IPS DF 6.9 (cell line): ENCODE measurements at places on chromosomes 5 and 9.

- no peak for DNase-seq
These were observed 131.1 kb downstream of the CHSY3 start for GRCh38 chr5:130035388-130035787.

GRCh38 chr9:75146229-75146628 lies 57.9 kb downstream of the OSTF1 start:
- no peak for DNase-seq

GRCh38 chr5:20335978-20336377 lies 348.0 kb upstream of the CDH18 start:
- no peak for DNase-seq

DNA sequence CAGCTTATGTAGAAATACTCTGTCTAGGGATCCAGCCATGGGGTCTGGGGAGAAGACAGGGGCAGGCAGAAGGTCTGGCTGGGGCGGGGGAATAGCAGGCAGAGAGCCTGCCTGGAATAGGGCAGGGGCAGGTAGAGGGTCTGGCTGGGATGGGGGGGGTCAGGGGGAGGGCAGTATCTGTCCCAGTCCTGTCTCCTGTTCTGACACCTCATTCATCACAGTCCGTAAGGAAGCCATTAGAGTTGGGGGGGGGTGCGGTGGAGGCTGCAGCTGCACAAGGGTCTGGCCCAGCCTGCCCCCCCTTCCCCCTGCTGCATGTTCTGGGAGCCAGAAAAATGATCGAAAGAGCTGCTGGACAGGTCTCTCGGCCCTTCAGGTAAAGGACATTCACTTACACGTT lies 32.6 kb downstream of the CNTFR start:
- DNase-seq, result no peak

GRCh38 chr5:32461441-32462120 lies 17.0 kb upstream of the ZFR start:
- DNase-seq, result no peak

DNA sequence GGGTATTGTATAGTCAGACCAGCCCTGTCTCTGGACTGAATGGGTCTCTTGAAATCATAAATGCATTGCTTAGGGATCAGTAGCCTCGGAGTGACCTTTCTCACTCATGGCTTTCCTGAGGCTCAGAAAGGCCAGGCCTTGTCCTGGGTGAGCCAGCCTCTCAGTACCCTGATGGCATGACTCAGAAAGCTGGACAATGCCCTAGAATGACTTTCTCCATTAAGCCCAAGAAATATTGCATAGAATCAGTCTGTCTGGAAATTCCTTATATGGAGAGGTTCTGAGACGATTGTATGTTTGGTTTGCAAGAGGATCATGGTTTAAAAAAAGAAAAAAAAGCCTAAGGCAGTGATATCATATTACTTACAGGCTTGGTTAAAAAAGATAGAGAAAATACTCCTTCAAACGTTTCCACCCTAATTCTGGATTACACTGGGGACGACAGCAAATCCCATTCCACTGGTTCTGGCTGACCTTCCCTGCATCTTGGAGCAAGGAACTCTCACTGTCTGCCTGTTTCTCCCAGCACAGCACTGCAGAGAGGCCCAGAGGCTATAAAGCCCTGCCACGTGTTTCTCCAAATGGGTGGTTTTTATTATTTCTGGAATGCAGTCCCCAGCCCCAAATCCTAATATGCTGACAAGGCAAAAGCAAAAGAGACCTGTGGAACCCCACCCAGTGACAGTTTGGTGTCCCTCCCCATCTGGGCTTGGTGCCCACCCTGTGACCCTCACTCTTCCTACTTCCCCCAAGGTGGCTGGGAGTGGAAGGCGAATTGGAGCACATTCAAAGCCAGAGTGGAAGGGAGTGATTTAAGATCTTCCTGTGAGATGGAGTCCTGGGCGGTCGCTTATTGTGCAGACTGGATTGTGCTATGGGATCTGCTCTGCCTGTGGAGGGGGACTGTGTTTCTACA lies 34.4 kb downstream of the MAP1B start:
- DNase-seq, result no peak

- DNase-seq, result no peak
These were observed 40.7 kb downstream of the CNTRL start for GRCh38 chr9:121115466-121115865.

DNA sequence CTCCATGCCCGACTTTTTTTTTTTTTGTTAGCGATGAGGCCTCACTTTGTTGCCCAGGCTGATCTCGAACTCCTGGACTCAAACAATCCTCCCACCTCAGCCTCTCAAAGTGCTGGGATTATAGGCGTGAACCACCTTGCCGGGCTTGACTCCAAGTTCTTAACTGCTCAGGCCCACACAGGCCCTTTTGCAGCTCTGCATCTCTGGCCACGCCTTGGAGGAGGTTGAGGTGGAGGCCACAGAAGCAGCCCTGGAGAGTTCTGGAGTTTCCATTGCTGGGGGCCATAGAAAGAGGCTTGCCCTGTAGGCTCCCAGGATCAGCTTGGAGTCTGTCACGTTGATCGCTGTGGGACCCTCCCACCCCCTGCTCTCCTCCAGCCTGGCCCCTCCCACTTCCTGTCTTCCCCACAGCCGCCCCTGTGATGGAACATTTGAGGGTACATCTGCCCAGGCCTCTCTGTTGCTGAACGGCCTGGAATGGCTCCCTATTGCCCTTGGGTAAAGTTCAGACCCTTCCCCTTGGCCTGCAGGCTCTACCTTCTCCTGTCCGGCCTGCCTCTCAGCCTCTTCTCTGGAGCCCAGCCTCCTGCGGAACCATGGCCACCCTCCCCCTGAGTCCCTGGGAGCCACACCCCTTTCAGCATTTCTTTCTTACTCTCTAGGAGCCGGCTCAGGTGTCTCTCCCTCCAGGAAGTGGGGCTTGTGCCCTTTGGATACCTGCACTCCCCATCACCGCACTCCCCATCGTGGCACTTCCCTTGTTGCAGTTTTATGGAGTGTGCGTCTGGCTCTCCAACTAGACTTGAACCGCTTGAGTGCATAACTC lies 30.4 kb upstream of the IER5L start:
- DNase-seq, result peak; percentile 81

- DNase-seq, result no peak
These were observed 297.1 kb upstream of the C9orf72 start for GRCh38 chr9:27870404-27870803.

- DNase-seq, result no peak
These were observed 26.8 kb upstream of the CSF1R start for GRCh38 chr5:150113047-150113744.

- no peak for DNase-seq
These were observed 338.2 kb upstream of the ITGA1 start for GRCh38 chr5:52449516-52449915.

GRCh38 chr9:123865226-123866000 lies 64.5 kb downstream of the DENND1A start:
- no peak for DNase-seq

DNA sequence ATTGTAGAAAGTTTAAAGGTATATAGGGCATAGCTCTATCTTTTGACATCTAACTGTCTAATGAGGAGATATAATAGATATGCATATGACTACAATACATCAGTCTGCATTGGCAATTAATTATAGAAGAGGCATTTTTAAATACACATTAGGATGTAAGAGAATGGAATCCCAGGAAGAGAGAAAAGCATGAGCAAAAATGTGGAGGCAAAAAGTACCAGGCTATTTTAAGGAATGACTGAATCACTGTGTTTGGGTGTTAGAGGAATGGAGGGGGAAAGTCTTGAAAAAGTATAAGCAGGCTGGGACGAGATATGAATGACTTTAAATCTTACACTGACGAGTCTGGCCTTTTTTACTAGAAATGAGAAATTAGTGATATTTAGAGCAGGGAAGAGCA lies 138.4 kb upstream of the ZNF462 start:
- no peak for DNase-seq

DNA sequence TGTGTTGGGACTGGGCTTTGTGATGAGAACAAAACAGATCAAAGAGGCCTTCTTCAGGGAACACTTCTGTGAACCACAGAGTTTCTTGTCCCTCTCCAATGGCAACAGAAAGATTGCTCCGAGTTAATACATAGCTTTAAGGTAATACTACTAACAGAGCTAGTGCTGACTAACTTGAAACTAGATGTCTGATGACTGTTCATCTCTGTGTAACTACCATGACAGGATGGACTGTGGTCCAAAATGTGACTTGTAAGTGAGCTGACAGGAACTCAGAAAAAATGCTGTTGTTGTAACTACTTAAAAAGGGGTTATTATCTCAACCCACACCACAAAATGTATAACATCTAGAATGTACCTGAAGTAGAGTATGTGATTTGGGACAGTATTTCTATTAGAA lies 630.2 kb upstream of the DMAC1 start:
- no peak for DNase-seq

DNA sequence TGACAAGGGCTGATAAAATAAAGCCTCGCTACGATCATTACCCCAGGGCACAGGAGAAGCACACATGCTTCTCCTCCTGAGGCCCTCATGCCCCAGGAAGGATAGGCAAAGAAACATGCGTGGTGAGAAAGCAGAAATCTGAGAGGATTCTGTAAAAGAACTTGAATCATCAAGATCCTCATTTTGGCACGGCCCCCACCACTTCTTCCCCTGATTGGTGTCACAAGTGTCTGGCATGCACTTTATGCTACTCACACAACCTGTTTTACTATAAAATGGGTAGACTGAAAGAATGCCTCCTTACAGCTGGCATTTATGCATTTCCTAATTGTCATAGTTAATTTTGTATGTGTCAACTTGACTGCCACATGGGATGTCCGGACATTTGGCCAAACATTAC lies 32.1 kb downstream of the PCA3 start:
- DNase-seq, result no peak

DNA sequence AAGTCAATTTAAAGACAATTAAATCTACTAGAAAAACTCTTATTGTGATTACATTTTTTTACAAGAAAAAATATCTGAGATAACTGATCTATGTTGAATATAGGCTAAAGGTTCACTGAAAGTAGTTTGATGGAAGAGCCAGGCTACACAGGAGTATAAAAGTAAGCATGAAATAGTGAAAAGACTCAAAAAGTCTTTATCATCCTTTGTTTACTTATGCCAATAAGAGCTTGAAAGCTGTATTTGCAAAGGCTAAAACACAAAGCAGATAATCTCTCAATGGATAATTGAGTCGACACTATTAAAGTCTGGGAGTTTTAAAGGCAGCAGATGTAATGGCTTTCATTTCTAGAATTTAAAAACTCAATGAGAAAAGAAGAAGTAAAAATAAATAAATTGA lies 42.0 kb downstream of the SSBP2 start:
- DNase-seq, result no peak

DNA sequence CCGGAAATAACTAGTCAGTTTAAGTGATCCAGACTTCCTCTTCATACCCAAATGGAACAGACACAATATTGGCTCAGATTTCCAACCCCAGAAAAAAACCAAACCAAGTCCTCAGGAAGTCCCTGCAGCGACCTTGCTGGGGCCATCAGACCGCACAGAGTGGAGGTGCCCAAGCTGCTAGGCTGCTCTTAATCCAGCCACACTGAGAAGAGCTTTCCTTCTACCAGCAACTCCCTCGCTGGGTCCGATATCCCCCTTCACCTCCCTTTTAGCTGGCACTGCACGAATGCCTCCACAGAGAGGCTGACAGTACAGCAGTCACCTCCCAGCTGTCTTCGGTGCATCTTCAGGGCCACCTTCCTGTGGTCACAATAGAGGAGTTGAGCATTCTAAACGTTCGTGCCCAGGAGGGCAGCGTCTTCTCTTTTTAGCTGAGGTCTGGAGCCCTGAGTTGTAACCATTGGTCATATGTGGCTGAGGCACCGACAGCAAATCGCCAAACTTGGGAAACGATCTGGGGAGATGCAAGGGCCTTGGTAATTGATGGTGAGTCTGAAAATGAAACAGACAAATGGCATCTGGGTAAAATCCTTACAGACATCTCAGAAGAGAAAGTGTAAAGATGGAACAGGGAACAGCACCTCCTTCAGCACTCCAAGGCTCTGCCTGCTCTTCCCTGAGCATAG lies 5.7 kb downstream of the NAIF1 start:
- DNase-seq, result no peak

- no peak for DNase-seq
These were observed 18.8 kb downstream of the ZNF510 start for GRCh38 chr9:96758845-96759673.

GRCh38 chr5:150053713-150054392 lies 32.5 kb downstream of the CSF1R start:
- no peak for DNase-seq

GRCh38 chr9:85182383-85182782 lies 512.9 kb downstream of the NTRK2 start:
- DNase-seq, result no peak

GRCh38 chr5:82421119-82421518 lies 143.0 kb upstream of the RPS23 start:
- no peak for DNase-seq

DNA sequence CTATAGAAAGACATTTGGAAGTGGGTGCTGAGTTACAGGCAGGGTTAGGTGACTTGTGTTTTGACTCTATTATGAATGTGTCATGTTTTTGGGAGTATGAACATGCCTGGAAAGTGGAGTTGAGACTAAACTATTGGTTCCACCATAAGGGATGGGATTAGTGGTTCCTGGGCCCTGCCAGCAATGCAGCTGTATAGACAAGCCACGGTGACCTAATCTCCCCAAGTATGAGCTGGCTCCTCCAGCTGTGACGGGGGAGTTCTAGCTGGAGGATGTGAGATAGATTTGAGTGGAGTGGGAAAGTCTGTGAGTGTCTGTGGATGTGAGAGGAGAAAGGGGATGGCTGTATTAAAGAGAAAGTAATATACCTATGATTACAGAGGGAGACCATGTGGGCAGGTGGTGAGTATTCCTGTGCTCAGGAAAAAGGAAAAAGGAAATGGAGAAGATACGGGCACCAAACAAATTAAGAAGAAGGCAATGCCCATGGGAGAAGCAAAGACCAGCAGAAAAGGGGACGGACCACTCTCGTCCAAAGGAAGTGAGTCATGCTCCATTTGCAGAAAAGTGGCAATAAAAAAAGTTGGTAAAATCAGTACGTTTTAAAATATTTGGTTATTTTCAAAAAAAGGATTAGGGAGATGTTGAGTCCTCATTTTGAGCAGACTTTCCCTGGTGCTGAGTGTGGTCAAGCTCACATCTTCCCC lies 48.3 kb upstream of the ICE1 start:
- DNase-seq, result no peak

- no peak for DNase-seq
These were observed 57.7 kb upstream of the MAST4 start for GRCh38 chr5:66538531-66538930.

DNA sequence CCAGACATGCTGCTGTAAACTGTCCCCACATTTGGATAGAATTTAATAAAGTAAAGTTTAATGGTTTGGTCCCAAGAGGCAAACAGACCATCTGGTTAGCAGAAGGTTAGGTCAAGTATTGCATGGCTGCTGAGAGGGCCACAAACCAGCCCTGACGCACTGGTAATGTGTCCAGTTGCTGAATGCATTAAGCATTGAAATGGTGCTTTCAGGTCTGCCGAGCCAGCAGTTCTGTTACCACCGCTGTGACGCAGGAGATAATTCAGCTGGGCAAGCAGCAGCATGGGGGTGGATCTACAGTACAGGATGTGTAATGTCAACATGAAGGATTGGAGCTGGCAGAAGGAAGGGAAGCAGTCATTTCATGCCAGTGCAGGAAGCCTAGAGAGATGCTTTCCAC lies 16.0 kb downstream of the ZNF462 start:
- DNase-seq, result no peak
